Caki2 (cell line): ENCODE measurements at places on chromosomes 4 and X.

DNA sequence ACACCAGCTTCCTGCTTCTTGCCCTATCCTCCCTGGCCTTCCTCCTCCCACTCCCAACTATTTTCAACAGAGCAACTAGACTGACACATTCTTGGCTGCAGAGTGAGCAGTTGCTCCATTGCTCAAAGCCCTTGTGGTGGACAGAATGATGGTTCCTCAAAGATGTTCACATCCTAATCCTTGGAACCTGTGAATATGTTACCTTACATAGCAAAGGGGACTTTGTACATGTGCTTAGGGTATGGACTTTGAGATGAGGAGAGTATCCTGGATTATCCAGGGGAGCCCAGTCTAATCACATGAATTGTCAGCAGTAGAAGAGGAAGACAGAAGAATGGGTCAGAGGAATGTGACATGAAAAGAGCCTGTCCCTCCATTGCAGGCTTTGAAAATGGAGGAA lies 24.9 kb upstream of the HOPX start:
- no peak for DNase-seq

- no peak for DNase-seq
Observed at GRCh38 chrX:17414027-17414658, 39.1 kb downstream of the NHS start.

DNA sequence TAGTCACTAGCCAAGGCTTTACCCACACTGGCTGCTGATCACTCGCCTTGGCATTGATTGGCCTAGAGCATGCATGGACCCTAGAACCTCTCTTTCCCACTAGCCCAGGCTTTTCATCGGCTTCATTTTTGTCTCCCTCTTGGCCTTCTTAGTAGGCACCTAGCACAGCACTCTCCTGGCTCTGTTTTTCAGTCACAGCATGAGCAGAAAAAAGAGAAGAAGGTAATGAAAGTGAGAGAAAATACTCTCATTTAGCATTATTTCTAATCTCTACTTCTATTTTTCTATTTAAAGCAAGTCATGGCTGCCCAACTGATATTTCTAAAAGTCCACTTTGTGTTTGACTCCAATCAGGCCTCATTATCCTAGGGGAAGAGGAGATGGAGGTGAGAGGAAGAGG lies 267.2 kb downstream of the FBXO8 start:
- DNase-seq = no peak

DNA sequence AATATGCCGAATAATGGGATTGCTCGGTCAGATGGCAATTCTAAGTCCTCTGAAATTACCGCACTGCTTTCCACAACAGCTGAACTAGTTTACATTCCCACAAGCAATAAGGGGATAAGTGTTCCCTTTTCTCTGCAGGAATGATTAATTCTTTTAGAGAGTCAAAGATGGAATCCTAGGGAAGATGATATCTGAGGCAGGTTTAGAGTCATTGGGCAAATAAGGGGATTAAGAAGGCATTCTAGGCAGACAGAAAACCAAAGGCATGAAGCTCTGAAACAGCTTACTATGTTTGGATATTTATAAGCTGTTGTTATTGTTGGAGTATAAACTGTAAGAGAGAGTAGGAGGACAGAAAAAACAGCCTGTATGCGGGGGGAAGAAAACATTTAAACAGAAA lies 85.7 kb downstream of the TET2 start:
- DNase-seq = no peak

- DNase-seq = no peak
Observed at GRCh38 chr4:180189666-180190065, 2053.5 kb upstream of the TENM3 start.

DNA sequence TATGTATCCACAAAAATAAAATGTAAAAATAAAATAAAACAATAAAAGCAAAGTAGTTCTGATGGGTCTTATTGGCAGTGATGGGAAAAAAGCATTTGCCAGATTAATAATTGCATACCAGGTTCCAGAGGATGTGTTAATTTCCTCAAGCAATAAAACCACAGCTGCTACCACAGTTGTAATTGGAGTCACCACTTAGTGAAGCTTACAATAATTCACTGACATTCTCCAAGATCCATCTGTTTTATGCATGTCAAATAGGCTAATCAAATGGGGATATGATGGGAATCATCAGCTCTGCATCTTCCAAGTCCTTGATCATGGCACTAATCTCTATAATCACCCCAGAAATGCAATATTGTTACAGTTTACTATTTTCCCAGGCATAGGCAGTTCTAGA lies 123.5 kb upstream of the EMCN start:
- DNase-seq = no peak

GRCh38 chr4:14906805-14907204 lies 95.5 kb upstream of the CPEB2 start:
- no peak for DNase-seq

DNA sequence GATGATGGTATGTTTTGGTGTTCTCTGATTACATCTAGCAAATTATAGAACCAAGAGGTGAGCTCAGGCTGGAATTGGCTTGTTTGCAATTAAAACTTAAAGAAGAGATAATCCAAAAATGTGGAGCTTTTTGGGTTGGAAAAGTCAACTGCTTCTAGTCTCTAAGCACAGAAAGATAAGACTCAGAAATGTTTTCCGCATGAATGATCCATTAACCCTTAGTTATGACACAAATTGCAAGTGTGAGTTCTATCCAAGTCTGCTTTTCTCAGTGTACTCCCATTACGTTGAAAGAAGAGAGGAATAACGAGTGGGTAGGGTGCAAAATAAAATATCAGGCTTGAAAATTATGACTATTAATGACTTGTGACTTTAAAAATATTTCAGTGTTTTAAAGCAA lies 38.5 kb downstream of the HPGD start:
- DNase-seq = no peak

- DNase-seq = no peak
Observed at GRCh38 chr4:43560047-43560446, 667.5 kb downstream of the GRXCR1 start.

DNA sequence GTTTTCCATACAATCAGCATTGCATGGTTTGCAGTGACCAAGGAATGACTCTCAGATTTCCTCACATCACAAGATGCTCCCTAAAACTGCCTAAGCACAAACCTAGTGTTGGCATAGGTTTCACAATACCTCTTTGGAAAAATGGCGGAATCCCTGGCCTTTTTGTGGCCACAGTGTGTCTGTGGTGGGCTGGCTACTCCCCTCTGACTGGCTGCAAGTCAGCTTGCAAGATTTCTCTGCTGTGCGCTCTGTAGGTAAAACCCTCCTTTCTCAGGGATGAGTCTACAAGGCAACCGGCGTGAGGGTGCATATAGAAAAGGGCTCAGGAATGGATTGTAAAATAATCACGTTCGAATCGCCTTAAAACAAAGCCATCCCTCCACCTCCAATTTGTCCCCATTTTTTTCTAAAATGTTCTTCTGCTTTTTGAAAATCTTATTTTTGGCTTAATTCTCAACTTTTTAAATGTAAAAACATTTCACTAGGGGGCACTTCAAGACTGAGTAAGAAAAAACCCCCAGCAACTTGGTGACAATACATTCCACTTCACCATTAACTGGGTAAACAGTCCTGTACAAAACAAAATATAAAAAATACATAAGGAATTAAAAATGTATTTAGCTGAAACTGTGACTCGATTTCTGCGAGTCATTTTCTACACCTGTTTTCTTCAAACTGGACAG lies 235.6 kb downstream of the STIM2 start:
- no peak for DNase-seq

DNA sequence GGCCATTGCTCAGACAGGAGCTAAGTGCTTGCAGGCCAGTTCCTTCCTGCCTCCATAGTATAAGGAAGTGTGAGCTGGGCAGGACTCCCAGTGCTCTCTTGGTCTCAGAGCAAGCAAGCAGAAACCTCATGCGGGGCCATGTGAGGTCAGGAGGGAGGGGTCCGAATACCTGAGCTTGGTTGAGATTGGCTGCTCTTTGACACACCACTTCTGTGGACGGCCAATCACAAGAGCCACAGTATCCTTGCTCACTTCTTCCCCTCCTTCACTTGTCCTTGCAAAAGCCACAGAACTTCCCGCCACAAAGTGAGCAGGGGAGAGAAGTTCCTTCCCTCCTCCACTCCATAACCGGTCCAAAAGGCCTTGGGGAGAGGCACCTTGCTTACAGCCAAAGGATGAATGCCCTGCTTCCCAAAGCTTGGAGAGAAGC lies 56.7 kb downstream of the PRPS1 start:
- DNase-seq = peak; percentile 88

GRCh38 chr4:17814140-17814539 lies 3.4 kb downstream of the NCAPG start:
- DNase-seq = no peak

DNA sequence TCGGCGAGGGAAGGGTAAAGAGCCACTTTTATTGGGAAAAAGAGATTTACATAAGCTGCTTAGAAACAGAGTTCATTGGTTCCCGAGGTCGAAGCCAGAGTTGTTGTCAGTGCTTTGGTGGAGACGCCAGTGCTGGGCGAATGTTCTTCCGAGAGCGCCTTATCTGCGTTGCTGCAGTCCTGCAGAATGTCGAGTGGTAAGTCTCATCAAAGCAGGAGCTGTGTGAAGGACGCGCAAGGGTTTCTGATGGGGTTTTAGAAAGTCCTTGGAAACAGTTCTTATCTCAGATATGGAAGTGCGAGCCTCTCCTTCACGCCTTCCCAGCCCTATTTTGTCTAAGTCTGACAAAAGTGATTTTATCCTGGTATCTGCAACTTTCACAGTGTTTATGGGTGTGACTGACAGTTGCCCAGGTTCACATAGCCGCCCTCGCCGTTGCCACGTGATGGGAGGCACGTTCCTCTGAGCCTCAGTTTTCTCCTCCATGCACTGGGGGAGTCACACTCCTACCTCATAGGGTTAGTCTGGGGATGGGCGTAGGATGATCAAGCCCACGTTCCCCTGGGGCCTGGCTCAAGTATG lies 47.3 kb upstream of the NSG1 start:
- no peak for DNase-seq

DNA sequence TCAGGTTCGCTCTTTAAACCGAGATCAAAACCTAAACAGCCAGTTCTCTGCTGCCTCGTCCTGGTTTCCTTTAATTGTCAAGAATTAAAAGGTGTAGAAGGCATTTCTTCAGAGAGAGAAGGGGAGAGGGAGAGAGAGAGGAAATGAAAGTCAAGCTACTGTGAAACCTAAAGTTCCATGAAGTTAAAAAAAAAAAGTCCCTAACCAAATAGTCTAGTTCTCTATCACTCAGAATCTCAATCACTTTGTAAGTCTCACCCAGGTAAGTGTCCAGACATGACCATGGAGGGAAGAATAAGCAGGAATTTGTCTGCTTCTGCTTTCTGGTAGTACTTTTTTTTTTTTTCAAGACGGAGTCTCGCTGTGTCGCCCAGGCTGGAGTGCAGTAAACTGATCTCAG lies 18.8 kb upstream of the SMIM14 start:
- DNase-seq = no peak

DNA sequence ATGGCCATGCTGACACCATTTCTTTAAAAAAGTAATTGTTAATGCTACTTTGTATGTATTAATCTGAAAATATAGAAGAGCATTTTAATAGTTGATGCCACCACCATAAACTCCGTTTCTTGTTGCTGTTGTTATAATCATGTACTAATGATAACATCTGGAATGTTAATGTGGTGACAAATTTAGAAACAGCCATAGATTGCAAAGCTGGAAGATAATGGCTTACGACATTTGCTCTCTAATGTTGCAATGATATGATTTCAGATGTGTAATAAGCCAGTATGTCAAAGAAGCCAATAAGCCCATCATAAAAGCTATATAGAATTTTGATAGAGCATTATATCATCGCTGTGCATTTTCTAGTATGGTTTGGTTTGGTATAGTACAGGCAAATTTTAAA lies 579.4 kb upstream of the ZFP42 start:
- no peak for DNase-seq

DNA sequence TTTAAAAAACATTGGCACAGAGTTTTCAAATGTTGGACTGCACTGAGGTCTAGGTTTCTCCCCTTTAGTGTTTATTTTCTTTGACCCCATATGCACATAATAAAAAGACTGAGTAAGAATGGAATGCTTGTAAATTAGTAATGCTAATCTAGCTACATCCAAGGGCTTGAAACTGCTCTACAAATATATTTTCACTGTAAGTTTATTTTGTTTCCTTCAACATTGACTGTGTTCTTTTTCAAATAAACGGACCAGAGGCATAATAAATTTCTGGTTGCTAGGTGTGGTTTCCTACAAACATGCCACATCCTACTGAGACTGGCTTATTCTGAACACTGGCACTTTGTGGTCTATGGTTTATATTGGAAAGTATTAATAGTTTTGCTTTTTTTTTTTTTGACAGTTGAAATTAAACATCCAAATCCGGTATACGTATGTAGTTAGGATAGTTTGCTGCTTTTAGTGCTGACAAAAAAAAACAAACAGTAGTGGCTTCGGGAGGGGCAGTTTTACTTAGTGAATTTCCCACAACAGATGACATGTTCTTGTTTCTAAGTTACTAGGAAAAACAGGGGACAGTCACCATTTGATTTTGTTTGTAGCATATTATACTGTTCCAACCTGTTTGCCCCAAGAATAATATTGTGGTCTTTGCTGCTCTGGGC lies 13.2 kb downstream of the CA5B start:
- DNase-seq = peak; percentile 80

DNA sequence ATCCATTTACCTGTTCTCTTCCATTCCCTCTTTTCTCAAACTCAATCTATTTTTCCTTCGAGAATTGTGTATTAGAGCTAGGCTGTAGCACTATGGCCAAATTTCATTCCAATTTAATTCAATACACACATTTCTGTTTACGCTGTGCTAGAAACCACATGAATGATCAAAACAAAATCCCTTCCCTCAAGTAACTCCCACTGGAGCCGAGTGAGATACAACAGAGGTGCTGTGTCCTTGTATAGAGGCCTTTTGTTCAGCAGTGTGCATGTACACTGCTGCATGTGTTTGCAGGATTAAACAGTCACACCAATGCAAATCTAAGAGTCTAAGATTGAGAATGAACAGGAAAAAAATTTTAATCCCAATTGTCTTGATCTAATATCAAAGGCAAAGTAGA lies 734.2 kb downstream of the RAPGEF2 start:
- DNase-seq = no peak

- DNase-seq = no peak
Observed at GRCh38 chr4:94480362-94480951, 28.7 kb downstream of the PDLIM5 start.

DNA sequence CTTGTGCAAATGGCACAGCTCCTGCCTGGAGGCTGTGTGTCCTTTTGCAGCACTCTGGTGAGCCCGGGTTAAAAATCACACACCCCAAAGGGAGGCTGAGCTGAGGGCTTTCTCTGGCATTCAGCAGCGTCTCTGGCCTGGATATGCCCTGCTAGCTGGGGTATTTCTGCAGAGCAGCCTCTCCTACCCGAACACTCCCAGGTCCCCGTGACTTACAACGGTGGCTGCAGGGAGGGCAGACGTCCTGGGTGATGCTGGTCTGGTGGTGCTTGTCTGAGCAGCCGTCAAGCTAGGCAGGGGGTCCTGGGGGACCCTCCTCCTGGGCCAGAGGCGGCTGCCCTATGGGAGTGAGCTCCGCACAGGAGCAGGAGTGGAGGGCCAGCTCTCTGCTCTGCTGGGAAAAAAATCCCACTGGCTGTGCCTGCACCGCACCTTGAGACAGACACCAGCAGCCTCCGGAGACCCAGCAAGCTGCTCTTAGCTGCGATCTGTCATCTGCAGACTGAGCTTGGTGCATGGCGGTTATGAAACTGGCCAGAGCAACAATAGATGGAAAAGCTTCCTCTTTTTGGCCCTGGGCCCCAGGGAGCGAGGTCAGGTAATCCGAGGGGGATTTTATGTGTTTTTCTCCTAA lies 41.3 kb upstream of the ASMTL start:
- DNase-seq = no peak
